ENCODE measurements at places on chromosomes 2 and 18.

DNA sequence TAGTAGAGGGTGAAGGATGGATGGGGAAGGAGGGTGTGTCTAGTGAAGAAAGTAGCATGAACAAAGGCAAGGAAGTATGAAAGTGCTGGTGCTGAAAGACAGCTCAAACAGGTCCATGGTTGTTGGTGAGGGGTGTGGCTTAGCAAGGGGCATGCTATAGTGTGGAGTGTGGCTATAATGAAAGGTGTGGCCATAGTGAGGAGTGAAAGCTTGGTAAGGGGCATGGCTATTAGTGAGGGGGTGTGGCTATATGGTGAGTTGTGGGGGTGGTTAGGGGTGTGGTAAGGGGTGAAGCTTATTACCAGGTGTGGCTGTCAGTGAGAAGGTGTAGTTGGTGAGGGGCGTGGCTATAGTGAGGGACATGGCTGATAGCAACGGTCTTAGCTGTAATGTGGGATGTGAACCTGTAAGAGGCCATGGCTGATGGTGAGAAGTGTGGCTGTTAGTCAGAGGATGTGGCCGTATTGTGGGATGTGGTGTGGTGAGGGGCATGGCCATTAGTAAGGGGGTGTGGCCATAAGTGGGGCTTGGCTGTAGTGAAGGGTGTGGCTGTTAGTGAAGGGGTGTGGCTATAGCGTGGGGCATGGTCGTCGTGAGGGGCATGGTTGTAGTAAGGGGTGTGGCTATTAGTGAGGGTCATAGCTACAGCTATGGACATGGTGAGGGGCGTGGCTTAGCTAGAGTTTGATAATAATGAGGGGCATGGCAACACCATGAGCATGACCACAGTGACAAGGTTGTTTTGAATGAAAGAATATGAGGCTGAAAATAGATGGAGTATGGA, 549.6 kb downstream of the FBXO15 start:
- no peak for DNase-seq

- no peak for DNase-seq
Observed at GRCh38 chr2:201203916-201204654, 21.1 kb downstream of the CASP10 start.

- no peak for DNase-seq
Observed at GRCh38 chr2:96258166-96259022, 7.4 kb downstream of the TMEM127 start.

- no peak for DNase-seq
Observed at GRCh38 chr2:60872510-60872928, 8.9 kb upstream of the REL start.

- DNase-seq: no peak
Observed at GRCh38 chr2:195810340-195811098, 153.5 kb downstream of the SLC39A10 start.

DNA sequence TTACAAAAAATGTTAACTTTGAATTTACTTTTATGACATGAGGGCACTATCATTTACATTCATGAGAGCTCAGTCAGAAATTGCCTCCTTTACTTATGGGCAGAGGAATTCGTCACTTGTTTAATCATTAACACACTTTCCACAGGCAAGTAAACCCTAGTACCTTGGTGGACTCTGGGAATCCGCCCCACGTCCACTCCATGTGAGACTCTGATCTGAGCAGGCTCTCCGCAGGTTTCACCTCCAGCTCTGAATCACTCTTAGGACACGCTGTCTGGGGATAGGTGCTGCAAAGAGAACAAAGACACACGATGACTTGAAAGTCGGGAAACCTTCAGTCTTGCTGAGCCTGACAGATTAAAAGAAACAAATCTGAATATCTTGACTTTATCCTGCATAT, 73.6 kb downstream of the LPIN2 start:
- no peak for DNase-seq

DNA sequence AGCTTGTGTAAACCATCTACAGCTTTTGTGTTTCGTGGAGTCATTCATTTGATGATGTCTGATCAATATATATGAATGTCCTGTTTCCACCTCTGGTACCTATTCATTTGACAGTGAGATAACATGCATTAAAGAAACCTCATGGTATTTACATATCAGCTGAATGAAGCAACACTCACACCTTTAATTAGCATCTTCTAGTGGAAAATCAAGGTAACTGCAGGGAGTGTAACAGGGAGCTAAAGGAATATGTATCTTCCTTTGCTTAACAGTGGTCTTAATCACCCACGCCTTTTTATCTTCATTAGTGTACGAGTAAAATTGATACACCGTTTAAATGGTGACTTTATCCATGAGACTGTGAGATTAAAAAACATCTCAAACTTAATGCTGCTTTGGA, 15.6 kb downstream of the SLC39A10 start:
- no peak for DNase-seq

GRCh38 chr2:25373269-25373981, 31.7 kb upstream of the DNMT3A start:
- no peak for DNase-seq

GRCh38 chr18:74546007-74546406, 11.7 kb downstream of the CNDP1 start:
- DNase-seq: no peak

DNA sequence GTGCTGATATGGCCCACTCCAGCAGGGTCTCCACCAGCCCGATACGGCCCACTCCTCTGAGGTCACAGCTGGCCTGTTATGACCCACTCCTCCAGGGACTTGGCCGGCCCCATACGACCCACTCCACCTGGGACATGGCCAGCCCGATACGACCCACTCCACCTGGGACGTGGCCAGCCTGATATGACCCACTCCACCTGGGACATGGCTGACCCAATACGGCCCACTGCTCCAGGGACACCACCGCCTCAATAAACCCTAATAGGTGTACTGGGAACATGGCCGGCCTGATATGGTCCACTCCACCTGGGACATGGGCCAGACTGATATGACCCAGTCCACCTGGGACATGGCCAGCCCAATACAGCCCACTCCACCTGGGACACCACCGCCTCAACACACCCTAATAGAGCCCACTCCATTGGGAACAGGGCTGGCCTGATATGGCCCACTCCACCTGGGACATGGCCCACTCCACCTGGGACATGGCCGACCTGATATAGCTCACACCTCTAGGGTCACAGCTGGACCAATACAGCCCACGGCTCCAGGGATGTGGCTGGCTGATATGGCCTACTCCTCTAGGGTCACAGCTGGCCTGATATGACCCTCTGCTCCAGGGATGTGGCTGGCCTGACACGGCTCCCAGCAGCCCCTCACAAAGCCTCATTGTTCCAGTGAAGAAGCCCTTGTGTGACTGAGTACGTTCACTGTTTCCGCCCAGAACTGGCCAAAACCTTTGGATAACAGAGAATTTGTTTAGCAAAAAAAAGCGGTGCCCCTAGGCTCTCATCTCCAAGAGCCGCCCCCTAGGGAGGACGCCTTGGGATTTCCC, 245.6 kb downstream of the HDAC4 start:
- DNase-seq: no peak

GRCh38 chr18:10057894-10058791, 144.3 kb downstream of the VAPA start:
- no peak for DNase-seq

- no peak for DNase-seq
Observed at GRCh38 chr2:227855440-227855839, 16.0 kb upstream of the DAW1 start.

DNA sequence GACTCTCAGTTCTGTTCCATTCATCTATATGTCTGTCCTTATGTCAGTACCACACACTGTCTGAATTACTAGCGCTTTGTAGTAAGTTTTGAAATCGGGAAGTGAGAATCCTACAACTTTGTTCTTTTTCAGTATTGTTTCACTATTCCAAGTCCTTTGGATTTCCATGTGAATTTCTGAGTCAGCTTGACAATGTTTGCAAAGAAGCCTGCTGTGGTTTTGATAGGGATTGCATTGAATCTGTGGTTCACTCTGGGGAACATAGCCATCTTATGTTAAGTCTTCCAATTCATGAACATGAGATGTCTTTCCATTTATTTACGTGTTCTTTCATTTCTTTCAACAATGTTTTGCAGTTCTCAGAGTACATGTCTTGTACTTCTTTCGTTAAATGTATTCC, 15.0 kb downstream of the SLC3A1 start:
- no peak for DNase-seq

DNA sequence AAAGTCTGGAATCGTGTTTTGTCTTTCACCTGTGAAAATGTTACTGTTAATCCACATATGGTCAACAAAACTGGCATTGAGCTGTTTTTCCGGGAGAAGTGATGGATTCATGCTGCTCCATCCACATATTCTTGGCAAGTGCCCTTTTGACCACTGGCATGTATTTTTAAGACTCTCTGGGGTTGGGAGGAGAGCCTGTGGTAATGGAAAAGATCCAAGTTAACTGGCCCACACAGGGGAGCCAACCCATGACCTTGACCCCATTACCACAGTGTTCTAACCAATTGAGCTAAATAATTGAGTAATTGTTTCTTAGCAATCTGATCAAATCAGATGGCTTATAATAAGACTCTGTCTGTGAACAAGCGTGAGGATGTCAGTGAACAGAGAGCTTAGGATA, 296.2 kb upstream of the NRP2 start:
- DNase-seq: no peak

GRCh38 chr2:144405982-144406788, 113.7 kb downstream of the ZEB2 start:
- DNase-seq: no peak

- DNase-seq: no peak
Observed at GRCh38 chr18:32974421-32975162, 201.8 kb upstream of the KLHL14 start.

DNA sequence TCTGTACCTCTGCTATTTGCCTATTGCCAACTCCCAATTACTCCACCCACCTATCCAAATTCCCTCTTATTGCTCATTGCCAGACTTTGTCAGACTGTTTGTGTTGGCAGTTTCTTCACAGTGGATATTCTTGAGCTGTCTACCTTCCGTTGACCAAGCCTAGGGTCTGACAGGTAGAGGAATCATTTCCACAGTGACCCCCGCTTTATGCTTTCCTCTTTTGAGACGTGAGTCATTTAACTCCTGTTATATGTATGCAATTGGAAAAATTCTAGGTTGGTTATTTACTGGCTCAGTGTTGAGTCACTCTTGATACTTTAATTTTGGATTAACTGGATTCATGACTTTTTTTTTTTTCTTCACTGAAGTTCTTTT, 187.7 kb downstream of the IRS1 start:
- DNase-seq: no peak

DNA sequence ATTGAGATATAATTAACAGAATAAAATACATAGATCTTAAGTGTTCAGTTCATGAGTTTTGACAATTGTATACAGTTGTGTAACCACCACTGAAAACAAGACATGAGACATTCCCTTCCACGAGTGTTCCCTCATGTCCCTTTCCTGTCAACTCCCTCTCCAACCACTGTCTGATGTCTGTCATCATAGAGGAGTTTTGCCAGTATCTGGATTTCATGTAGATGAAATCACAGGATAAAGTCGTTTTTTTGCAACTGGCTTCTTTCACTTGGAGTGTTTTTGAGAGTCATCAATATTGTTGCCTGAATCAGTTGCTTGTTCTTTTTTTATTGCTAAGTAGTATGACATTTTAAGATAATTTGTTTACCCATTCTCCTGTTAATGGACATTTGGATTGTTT, 52.7 kb downstream of the RBMS1 start:
- DNase-seq: no peak

DNA sequence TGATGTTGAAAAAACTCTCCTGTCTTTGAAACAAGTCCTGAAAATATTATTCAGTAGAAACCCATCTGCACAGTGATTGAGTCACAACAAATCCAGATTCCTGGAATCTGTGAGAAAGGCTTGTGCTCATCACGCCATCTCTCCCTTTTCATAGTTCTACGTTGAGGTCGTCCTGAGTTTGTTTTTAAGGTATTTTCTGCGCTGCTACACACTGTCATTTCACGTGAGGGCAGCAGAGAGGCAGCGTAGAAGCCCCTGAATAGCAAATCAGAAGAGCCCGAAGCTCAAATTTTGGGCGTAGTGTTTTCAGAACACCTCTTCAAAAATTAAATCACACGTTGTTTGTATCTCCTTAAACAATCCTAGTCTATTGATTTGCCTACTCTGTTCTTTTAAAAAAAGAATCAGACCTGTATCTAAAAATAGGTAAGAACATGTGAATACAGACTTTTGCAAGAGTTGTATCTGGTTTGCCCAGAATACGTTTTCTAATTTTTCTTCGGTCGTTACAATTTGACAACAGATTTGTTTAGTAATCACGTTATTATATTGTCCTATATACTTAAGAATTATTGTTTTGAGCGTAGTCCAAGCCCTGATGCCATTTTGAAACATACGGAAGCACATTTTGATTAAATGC, 61.6 kb upstream of the SLC38A11 start:
- DNase-seq: no peak

GRCh38 chr2:85132834-85133637, at the start of gene TCF7L1:
Gene TCF7L1 (plus strand): TSS chr2:85133392. CDS start chr2:85133685, 293 bp downstream.
- DNase-seq: no peak

DNA sequence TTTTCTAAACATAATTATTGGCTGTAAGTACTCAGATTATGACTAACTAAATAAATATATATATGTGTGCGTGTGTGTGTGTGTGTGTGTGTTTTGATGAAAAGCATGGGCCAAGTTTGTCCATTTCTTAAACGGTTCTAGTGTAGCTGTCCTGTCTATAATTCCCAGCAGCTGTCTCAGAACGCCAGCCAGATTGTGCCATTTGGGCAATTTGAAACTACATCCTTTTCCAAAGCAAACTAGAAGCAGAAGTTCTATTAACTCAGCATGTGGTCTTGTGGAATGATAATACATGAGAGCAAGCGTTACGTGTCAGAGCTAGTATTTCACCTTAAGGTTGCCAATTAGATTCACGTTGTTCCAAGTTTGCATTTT, 1.7 kb downstream of the ARHGAP28 start:
- no peak for DNase-seq

- no peak for DNase-seq
Observed at GRCh38 chr2:239813261-239814115, 211.7 kb downstream of the NDUFA10 start.

- DNase-seq: no peak
Observed at GRCh38 chr2:101124643-101125366, 26.4 kb downstream of the TBC1D8 start.

DNA sequence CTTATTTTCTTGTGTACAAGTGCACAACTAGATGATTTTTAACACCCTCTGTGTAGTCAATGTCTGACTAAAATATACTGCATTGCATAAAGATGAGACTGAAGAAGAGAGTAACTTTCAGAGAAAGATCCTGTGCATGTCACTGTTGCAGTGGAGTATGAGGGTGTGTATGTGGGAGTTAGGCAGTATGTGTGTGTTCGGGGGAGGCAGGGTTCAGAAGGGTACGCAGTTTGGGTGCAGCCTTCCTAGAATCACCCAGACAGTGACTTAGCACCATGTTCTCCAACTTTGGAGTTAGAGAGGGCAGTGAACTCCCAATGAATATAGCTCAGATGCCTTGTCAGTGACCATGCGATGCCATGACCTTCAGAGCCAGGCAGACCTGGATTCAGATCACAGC, 84.6 kb downstream of the LRATD1 start:
- no peak for DNase-seq

DNA sequence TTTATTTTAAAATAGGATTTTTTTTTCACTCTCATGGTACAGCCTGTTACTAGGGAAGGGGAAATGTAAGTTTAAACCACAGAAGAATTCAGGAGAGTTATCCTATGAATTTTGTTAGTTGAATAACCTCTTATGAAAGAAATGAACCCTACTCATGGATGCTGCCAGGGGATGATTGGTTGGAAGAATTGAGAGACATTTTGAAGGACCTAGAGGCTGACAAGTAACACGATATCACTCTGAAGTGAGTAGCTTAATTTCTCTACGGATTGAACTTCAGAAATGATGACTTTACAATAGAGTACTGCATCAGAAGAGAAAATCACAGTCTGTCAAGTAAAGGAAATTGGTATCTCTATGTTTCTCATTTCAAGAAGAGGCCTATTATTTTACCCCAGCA, 1346.2 kb downstream of the SUCLG1 start:
- DNase-seq: no peak

Measured in GM18507 (cell line).